Activated gamma-delta T cell treated with Interleukin-2 at 50 U/mL for 16 hours (primary cell): ENCODE measurements at places on chromosomes 12 and 14.

DNA sequence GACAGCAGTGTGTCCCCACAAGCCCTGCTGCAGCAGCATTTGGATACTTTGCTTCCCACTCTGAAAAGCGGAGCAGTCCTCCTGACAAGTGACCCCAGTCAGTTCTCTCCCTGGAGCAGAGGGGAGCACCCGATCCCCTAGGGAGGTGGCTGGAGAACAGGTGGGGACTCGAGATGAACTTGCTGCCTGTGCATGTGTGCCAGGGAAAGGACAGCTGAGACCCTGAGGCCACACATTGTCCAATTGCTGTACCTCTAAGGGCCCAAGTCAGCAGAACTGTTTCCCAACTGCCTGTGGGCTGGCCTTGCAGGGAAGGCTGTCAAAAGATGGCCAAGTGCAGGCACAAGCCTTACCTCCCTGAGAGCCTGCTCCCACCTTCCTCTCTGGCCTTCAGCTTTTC lies 55.1 kb downstream of the IFT43 start:
- DNase-seq = no peak

DNA sequence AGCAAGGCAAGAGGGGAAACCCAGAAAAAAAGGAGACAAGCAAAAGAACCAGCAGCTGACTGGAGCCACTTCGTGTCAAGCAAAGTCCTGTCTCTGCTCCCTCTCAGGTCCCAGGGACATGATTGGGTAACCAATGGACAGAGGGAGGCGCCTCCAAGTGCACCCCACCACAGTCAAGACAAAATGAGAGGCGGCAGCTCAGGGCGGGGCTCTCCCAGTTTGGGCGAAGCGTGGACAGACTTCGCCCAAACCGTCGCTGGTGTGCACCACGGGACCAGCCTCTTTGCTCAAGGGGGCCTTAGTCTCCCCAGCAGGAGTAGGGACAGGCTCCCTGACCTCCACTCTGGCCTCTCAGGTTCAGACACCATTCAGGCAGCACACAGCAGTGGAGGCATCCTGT lies 1.5 kb upstream of the BEGAIN start:
- no peak for DNase-seq

- DNase-seq = no peak
Measured at GRCh38 chr14:22384974-22385526, 204.0 kb downstream of the DAD1 start.

GRCh38 chr12:27894309-27894708 lies 78.2 kb downstream of the PTHLH start:
- no peak for DNase-seq

DNA sequence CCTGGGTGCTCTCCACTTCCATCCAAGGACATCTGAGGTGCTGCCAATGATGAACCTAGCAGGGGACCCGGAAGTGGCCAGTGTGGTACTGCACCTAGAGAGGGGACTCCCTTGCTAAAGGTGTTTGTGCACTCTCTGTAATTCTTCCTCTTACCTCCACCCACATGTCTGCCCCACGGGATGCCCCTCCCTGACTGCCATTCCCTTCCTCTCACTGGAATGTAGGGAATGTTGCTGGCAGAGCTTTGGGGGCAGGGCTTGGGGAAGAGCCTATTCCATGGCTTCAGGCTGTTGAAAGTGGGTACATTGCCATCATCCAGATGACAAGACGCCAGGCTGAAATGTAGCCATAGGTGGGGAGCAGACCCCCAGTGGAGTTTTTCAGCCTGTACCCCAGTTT lies 153.2 kb downstream of the SMOC1 start:
- DNase-seq = no peak

- no peak for DNase-seq
Measured at GRCh38 chr12:98352835-98353234, 162.6 kb upstream of the TMPO start.

DNA sequence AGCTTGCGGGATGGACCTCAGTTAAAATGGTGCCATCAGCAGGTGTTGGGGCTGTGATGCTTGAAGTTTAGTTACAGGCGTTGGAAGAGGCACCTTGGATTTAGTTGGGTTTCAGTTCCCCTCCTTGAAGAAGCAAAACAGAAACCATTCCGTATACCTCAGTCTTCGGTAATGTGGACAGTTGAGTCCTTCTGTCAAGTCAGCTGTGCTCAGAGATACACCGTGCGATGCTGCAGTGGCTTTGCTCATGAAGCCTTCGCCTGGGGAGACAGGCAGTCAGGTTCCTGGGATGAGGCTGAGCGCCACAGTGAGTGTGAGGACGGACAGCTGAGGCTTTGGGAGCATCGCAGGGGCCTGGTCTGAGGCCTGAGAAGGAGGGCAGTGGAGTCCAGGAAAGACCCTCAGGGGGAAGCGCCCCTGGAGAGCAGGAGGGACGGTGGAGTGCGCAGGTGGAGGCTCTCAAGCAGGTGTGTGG lies 7.4 kb downstream of the RAN start:
- DNase-seq = no peak

DNA sequence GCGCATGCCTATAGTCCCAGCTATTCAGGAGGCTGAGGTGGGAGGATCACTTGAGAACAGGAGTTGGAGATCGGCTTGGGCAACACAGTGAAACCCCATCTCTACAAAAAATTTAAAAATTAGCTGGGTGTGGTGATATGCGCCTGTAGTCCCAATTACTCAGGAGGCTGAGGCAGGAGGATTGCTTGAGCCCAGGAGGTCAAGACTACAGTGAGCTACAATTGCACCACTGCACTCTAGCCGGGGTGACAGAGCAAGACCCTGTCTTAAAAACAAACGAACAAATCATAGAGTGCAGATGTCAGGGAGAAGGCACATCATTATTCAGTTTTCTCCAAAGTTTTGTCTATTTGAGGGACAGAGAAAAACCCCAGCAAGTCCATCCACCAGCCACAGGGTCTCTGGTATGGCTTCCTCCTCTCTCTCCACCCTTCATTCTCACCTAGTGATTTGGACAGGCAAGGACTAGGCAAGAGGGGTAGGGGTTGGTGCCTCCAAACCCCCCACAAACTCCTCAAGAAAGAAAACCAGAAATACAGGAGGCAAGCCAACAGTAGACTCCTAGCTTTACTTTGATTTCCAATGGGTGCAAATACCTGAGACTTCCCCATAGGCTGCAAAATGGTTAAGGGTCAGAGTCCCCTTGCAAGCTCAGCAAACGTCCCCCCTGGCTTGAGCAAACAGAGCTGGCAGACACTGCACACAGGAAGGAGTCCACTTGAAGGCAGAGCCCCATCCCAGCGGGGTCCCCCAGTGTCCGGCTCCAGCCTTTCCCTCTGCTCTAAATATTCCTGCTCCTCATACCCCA lies 26.5 kb upstream of the RPLP0 start:
- no peak for DNase-seq

- DNase-seq = no peak
Measured at GRCh38 chr12:103657331-103657730, 70.3 kb downstream of the STAB2 start.

- no peak for DNase-seq
Measured at GRCh38 chr12:119593578-119594398, at the start of gene TMEM233. Gene TMEM233, plus strand, starts transcription at chr12:119593774. Its CDS starts 75 bp downstream, at chr12:119593849.

DNA sequence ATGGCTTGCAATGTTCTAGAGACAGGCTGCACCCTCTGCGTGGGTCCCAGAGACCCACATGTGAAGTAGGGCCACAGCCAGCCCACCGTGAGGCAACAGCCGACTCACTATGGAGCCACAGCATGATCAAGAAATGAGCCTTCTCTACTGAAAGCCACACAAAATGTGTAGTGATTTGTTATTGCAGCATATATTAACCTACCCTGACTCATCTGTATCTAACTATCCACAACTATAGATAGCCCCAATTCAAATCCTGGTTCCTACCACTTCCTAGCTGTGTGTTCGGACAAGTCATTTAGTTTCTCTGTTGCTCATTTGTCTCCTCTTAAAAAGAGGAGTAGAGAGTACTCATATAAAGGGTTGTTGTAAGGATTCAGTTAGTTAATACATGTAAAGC lies 1152.3 kb downstream of the BCL11B start:
- no peak for DNase-seq

DNA sequence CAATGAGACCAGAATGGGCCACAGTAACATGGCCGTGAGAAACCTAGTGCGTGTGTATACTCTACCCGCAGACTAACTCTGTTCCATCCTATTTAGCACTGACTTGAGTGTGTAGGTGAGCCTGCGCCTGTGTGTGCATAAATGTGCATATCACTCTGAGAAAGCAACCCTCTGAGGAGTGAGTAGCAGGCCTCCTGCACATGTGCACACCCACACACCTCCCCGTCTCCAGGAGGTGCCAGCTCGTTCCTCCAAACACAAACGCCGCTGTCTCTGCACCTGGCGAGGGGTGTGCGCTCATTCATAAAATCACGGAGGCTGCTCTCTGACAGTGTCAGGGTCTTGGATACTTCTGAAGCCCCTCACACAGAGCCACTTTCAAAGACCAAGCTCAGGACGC lies 138.9 kb downstream of the GCH1 start:
- no peak for DNase-seq

DNA sequence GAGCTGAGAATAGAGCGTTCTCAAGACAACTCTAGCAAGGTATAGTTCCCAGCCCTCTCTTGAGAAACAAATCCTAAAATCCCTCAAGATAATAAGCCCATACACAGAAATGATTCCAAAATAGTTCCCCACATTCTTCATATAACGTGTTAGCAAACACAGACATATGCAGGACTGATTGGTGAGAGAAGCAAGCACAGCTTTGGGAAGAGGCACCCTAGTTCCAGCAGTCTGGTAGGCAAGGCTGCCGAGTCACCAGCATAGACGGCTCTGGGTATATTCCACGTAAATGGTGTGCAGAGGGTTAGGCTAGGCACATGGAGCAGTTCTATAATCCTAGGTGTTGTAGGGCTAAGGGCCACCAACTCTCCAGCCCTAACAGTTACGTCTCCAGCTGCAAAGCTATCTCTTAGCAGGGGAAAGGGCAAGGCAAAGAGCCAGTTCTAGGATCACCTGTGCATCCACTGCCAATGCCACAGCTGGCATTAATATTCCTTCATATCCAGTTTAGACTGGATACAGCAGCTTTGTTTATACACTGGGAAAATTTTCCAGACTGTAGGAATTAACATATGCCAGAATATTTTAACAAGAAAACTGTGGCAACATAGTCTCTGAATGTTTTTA lies 52.9 kb downstream of the SH2B3 start:
- DNase-seq = no peak

GRCh38 chr14:57979376-57980048 lies 113.6 kb upstream of the SLC35F4 start:
- no peak for DNase-seq

DNA sequence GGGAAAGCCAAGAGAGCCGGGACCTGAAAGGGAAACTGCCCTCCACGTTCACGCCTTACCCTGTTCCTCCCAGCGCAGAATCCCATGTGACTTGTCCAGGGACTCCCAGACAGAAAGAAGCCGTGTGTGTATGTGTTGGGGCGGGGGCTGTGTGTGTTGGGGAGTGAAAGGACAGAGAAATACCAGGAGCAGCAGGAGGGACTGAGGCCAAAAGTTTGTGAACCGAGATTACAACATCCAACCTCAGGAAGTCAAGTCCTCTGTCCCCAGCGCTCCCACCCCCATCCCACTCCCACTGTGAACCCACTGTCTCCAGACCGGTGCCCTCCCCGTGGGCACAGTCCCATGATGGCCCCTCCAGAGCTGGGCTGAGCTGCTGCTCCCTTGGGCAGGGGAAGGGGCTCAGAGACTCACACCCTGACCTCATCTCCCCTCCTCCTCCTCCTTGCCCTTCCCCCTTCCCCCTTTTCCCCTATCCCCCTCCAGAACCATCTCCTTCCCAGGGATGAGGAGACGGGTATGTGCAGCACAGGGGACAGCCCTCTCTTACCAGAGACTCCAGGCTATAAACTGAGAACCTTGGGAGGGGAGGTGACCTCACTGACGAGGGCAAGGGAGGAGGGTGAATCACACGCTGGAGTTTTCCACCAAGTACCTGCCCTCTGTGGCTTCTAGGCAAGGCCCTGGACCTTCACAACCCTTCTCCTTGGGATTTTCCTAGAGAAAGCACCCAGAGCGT lies at the start of gene SLC6A12:
TSS of gene SLC6A12 (minus strand) at position 155 of the 739 bp plus-strand sequence. CDS start 4,171 bp downstream, outside the sequence.
- DNase-seq = no peak
